HCT116 (cell line): ENCODE measurements at places on chromosomes 4 and X. TPM values are rescaled to one million over a fixed set of nuclear protein-coding genes. Genes with fewer than 3 reads are reported as not detected.

DNA sequence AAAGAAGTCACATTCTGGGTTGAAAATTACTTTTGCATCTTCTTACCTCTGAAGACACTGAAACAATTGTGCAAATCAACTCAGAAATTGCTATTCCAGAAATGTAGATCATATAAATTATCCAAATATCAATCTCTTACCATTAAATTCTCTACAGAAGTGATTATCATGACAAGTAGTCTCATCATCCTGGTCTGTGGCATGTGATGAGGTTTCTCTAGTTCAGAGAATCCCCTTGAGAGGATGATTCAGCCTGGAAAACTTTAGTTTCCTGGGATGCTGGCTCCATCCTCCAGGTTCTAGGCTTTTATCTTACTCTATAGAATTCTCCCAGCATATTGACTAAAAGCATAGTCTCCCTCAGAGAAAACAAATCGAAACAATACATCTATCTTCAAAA lies 76.2 kb upstream of the S100G start:
- no peak for DNase-seq

DNA sequence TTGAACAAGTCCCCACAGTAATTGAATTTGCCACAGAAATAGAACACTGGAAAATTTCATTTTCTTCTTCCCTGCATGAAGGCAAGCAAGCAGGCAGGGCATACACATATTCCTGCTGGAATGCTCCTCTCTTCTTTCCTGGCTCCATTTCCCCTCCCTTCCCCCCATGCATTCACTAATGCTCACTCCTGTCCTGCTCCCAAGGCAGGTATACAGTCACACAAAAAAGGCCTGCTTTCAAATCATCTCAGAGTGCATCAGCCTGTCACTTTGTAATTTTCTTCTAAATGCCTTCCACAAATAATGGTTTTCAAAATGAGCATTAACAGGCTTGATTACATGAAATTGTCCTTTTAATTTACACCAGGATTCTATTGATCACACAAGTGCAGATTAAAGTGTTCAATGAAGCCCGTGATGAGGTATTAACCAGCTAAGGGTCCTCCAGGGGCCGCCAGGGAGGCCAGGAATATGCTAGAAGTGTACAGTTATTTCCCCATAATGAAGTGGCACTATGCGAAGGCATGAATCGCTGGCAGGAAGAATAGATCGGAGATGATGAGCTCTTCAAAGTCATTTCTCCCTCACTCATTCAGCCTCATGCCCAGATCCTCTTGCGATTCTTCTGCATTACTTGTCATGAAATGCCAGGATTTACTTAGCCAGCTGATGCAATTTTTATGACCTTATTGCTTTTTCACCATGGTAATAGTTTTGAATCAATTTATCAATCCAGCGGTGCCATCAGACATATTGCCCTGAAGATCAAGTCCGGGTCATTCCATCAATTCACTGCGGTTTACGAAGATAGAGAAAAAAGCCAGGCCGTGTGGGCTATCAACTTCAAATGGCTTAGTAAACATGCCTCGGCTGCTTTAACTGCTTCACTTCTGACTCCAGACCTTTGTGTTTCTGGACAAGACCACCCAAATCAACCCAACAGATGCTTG lies 243.5 kb downstream of the GPAT3 start:
- DNase-seq, result no peak

GRCh38 chr4:140156529-140157171 lies 2.7 kb upstream of the MAML3 start:
- no peak for DNase-seq

GRCh38 chrX:155819966-155820491 lies 61.1 kb upstream of the VAMP7 start:
- peak; percentile 75 for DNase-seq

GRCh38 chrX:153794897-153795816 lies 689 bp downstream of the SSR4 start:
- DNase-seq, result no peak

- no peak for DNase-seq
Observed at GRCh38 chr4:183343730-183344129, 21.5 kb upstream of the CLDN24 start.

SHROOM2 gene
- 5.3 TPM for total RNA-seq

ACE2 gene
- total RNA-seq, result not detected

FATE1 gene
- not detected for total RNA-seq

TEX13C gene
- total RNA-seq, result not detected

ARMCX4 gene
- total RNA-seq, result 0.15 TPM
